Stimulated activated CD4-positive, alpha-beta T cell treated with anti-CD3 and anti-CD28 coated beads, Interleukin-2, amount 100 ng/mL, for 24 hours (primary cell): ENCODE measurements at places on chromosomes 3 and 15.
A peak's percentile ranks its signal among the peaks of the same experiment; 100 is the strongest.

- no peak for DNase-seq
These were observed 36.6 kb downstream of the DMXL2 start for GRCh38 chr15:51585986-51586385.

DNA sequence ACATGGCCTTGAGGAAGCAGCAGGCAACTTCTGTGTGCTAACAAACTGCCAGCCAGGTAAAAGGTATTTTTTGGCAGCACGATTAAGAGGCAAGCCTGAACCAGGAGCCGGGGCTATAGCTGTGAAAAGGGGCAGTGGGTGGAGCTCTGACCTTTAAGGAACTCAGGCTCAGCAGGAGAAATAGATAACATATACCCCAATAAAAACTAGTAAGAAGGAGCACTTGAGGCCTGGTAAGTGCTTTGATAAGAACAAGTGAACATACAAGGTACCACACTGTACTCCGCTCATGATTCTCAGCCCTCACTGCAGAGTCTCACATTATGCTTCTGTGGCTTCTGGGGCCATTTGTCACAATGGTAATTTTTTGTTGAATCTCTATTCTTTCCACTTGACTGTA is 5.4 kb downstream of the FYCO1 start:
- no peak for DNase-seq

GRCh38 chr3:72338942-72339669 is 509.1 kb downstream of the SHQ1 start:
- DNase-seq = peak; percentile 76

- DNase-seq = peak; percentile 81
These were observed 27.3 kb upstream of the BCL2L10 start for GRCh38 chr15:52139599-52140462.

GRCh38 chr3:123267821-123268220 is 66.1 kb downstream of the SEC22A start:
- no peak for DNase-seq

GRCh38 chr15:93124126-93124525 is 35.1 kb upstream of the RGMA start:
- DNase-seq = no peak

DNA sequence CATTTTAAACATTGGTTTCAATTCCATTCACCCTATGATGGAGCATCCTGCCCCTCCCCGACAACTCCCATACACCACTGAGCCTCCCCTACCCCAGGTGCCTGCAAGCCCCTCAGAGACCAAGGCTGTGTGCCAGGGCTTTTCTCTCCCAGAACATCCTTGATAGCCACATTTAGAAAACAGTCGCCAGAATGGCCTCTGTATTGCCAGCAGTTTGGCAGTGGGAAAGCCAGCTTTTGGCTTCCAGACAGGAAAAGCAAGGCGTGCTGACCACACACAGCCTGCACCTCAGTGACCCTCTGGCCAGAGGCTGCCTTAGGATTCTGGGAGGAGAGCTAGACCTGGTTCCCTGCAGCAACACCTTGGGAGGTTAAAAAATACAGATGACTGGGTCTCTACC is 18.2 kb upstream of the HRH1 start:
- DNase-seq = no peak

DNA sequence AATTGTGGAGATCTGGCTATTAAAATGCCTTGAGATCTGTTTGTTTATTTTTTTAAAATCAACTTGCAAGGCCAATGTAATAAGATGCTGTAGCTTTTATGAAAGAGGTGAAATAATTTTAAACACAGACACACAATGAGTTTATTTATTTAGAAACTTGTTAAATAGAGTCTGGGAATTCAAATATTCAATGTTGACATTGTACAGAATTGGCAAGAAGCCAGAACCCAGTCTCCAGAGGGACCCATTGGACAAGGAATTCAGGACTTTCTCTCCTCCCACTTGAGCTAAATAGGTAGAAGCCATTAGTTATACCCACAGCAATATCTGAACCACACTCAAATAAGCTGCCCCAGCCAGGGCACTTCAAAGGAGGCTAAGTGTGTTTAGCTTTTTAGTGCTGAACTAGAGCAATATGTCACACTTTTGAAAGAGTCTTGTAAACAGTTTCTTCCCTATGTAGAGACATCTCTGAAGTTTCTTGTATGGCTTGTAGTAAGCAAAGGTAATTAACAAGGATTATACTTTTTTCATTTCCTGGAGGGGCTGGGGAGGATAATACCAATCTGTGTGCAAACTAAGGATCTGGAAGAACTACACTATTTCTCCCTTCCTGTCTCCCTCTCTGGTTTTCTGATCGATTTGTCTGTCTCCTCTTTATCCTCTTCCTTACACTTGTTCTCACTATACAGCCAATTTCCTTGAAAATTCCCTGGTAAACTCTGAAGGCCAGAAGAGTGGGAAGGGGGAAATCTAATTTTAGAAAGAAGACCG is 6.0 kb downstream of the MECOM start:
- DNase-seq = no peak

DNA sequence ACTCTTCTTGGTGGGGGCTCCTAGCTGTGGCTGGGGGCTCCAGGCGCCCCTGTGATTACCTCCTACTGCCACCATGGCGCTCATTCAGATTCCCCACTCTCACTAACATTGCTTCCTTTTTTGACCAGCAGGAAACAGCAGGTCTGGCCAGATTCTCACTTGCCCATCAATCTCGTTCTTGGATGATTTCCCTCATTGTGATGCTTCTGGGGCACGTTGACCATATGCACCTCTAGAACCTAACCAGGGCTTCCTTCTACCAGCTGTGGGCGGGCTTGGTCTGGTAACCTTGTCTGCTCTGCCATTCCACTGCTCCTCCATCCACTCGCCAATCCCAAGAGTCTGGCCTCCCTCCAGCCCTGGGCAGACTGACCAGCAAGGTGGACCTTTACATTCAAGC is 35.9 kb upstream of the PTPN23 start:
- no peak for DNase-seq

- no peak for DNase-seq
These were observed 30.6 kb upstream of the SLC6A1 start for GRCh38 chr3:10961921-10962320.

GRCh38 chr3:32482693-32483092 is 20.0 kb downstream of the CMTM6 start:
- no peak for DNase-seq

DNA sequence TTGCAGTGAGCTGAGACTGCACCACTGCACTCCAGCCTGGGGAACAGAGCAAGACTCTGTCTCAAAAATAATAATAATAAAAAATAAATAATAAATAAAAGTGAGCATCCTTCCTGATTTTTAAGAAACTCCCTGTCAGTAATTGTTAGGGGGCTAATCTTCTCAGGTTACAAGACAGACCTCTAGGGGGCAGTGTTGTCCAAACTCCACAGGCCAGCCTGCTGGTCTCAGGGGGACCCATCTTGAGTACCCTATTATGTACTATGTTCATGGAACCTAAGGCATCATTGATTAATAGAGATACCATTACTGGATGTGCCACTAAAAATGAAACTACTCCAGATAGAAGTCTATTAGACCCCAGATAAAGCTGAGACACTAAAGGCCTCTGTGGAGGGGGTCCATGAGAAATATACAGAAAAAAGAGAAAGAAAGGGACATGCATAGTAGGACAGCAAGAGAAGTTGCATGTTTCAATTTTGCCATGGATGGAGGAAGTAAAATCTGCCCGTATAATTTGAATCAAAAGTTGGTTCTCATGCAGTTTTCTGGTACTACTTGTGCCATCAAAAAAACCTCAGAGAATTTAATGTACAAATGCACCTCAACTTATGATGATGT is 85.5 kb upstream of the CDV3 start:
- peak; percentile 69 for DNase-seq

DNA sequence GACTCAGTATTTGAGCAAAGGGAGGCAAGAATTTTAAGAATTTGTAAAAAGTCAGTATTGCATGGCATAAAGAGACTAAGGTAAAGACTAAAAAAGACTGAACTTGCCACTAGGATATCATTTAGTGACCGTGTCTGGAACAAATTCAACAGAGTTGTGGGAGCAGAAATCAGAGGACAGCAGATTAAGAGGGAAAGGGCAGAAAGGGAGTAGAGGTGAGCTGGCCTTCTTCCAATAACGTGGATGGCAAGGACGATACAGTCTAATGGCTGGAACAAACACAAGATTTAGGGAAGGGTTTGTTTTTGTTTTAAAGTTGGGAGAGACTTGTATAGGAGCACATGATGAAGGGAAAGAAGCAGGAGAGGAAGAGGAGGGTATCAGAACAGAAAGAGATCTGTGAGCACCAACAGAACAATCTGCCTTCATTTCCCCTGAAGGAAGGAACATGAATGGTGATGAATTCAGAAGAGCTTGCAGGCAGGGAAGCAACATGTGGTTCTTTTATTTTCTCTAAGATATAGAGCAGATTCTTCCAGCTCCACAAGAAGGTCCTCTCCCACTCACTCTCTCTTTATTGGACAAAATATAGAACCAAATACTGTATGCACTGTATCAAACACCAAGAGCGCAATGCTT is 8.6 kb downstream of the VGLL4 start:
- no peak for DNase-seq

DNA sequence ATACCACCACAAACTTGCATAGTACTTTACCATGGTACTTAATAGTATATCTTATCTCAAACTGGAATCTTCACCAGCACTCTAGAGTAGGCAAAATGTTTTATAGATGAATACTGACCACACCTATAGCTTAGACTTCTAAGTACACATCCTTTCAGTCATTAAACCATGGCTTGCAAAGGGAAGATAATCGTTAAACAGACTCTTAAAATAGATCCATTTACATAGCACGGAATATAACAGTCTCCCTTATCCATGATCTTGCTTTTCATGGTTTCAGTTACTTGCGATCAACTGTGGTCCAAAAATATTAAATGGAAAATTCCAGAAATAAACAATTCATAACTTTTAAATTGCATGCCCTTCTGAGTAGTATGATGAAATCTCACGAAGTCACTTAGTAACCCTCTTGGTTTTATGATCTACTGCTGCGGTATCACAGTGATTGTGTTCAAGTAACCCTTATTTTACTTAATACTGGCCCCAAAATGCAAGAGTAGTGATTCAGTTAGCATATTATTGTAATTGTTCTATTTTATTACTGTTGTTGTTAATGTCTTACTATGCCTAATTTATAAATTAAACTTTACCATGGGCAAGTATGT is 111.4 kb downstream of the HERC1 start:
- no peak for DNase-seq

DNA sequence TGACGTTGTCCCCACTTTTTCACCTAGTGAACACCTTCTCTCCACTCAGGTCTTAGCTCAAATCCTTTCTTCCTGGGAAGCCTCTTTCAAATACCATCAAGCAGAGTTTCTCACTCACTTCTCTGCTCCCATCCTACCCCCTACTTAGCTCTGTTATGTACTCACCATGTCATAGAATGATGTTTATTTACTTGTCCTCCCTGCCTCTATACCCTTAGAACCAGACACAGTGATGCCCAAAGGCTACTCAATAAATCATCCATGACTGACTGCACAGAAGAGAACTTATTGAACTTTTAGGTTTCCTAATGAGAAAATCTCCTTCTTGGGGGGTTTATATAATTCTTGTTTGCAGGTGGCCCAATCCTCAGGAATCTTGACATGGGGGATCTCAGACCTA is 154.2 kb downstream of the SSR3 start:
- DNase-seq = no peak

GRCh38 chr3:57935539-57935938 is 72.7 kb upstream of the FLNB start:
- no peak for DNase-seq

DNA sequence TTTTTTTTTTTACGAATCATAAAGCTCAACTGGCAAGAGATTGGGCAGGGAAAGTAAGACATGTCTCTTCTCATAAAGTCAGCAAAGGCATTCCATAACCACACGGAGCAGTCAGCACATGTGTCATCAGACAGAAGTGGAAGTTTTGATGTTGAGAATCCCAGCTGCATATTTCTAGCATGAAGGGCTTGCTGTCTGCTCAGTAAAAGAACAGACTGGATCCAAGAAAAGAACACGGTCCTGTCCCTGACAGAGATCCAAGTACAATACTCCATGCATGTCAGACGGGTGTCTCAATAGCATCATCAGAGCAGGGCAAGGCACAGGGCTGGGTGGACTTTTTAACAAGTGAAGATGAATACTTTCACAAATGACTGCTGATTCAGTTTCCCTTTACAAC is 38.2 kb downstream of the ABI3BP start:
- no peak for DNase-seq
